ENCODE measurements at places on chromosomes 2 and 18.

GRCh38 chr2:112622528-112622849 is 23.2 kb upstream of the SLC20A1 start:
- peak overlapping the region; percentile 67 for H3K27ac ChIP-seq
- H3K27me3 ChIP-seq = no peaks in the 10 kb centered on the region
- peak; percentile 66 for DNase-seq
- H3K36me3 ChIP-seq = no peaks in the 10 kb centered on the region

- H3K27ac ChIP-seq = no peak overlapping the region
- DNase-seq = no peak
- no peaks in the 10 kb centered on the region for H3K27me3 ChIP-seq
- H3K36me3 ChIP-seq = no peaks in the 10 kb centered on the region
- no peak overlapping the region for H3K4me3 ChIP-seq
Measured at GRCh38 chr2:74142340-74142739, 5.4 kb downstream of the BOLA3 start.

DNA sequence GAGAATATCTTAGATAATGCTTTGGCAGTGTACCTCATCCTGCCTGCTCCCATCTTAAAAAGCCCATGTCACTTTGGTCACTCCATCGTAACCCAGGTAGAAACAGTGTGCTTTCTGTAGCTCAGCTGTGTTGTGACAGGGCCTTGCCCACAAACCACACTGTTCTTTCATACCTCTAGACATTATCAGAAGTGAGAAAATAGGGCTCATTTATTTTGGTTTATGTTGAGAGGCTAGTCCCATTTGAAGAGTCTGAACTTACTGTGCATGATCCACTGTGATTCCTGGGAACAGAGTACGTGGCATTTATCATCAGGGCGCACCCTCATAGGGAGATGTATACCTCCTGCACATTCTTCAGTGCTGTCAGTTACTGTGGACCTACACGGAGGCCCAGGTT is 69.7 kb downstream of the FEZ2 start:
- H3K36me3 ChIP-seq = no peaks in the 10 kb centered on the region
- no peak for DNase-seq
- no peak overlapping the region for H3K27ac ChIP-seq

DNA sequence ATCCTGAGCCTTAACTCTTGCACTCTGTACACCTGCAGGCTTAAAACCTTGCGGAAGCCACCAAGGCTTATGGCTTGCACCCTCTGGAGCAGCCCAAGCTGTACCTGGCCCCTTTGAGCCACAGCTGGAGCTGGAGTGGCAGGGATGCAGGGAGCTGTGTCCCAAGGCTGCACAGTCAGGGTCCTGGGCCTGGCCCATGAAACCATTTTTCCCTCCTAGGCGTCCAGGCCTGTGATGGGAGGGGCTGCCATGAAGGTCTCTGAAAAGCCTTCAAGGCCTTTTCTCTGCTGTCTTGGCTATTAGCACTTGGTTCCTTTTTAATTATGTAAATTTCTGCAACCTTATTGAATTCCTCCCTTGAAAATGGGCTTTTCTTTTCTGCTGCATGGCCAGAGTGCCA is 56.4 kb downstream of the FAM124B start:
- no peak for DNase-seq
- H3K27ac ChIP-seq = no peak overlapping the region
- no peaks in the 10 kb centered on the region for H3K4me1 ChIP-seq
- H3K36me3 ChIP-seq = no peaks in the 10 kb centered on the region
- no peak overlapping the region for H3K4me3 ChIP-seq
- H3K27me3 ChIP-seq = no peaks in the 10 kb centered on the region

- H3K36me3 ChIP-seq = no peaks in the 10 kb centered on the region
- H3K27me3 ChIP-seq = no peaks in the 10 kb centered on the region
- H3K4me3 ChIP-seq = no peak overlapping the region
- no peak overlapping the region for H3K27ac ChIP-seq
Measured at GRCh38 chr2:15751477-15751876, 159.8 kb downstream of the DDX1 start.

DNA sequence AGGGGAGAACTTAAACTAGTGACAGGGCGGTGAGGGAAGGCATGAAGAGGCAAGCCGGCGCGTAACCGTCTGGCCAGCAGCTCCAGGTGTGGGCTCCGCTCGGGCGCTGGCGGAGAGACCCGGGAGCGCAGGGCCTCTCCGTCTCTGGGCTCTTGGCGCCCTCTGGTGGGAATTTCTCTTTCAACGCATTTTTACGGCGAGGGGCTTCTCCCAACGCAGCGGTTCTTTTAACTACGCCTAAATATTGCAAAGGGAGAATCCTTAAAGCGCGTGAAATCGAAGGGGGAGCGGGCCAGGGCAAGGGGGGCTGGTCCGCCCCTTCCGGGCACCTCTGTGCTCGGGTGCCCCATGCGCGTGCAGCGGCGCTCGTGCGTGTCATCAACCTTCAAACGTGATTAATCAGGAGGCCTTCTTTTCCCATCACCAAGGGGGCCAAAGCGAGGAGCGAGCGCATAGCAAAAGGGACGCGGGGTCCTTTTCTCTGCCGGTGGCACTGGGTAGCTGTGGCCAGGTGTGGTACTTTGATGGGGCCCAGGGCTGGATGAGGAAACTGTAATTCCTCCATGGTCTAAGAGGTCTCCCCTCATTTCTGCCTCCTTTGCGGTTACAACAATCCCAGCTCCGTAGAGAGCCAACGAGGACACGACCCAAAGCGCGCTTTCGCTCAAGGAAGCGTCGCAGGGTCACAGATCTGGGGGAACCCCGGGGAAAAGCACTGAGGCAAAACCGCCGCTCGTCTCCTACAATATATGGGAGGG is 762 bp upstream of the GAD1 start:
- H3K4me3 ChIP-seq = no peak overlapping the region
- no peak overlapping the region for H3K27ac ChIP-seq

- no peaks in the 10 kb centered on the region for H3K36me3 ChIP-seq
- H3K4me1 ChIP-seq = no peaks in the 10 kb centered on the region
- no peak overlapping the region for H3K4me3 ChIP-seq
- H3K27me3 ChIP-seq = no peaks in the 10 kb centered on the region
- DNase-seq = no peak
Measured at GRCh38 chr2:146853741-146854444, 990.9 kb upstream of the ACVR2A start.

- H3K4me1 ChIP-seq = no peaks in the 10 kb centered on the region
- H3K4me3 ChIP-seq = no peak overlapping the region
- H3K36me3 ChIP-seq = no peaks in the 10 kb centered on the region
- no peak for DNase-seq
- no peak overlapping the region for H3K27ac ChIP-seq
Measured at GRCh38 chr18:23740105-23740830, 51.0 kb downstream of the LAMA3 start.

DNA sequence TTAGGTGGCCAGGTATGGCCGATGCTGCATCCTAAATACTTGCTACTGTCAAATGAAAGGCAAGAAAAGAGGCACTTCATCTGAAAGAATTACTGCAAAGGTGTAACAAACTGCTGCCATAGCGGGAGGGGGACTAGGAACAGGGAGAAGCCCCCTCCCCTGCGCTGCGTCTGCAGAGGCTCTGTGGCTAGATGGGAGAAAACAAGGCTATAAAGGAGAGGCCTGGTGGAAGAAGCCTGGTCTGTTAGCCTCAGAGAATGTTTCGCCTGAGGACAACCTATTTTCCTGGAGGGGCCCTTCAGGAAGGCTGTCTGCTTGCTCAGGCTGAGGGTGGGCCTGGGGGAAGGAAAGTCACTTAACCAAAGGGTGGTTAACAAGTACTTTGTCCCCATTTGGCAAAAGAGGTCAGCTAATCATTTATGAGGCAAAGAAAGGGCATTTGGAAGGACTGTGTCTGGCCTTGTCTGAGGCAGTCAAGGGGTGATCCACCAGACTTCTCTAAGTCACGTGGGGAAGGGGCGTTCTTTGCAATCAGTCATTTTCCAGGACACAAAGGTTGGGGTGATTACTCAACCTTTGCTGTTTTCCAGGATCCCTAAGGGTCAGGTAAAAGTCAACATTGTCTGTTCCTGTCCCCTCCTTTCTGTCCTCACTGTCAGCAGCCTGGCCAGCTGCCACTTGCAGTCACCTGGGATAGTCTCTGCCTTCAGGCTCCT is 103.0 kb upstream of the TMEM200C start:
- DNase-seq = no peak
- H3K27ac ChIP-seq = no peak overlapping the region
- no peaks in the 10 kb centered on the region for H3K4me1 ChIP-seq

GRCh38 chr2:46647766-46648742 is 168.7 kb downstream of the TMEM247 start:
- H3K4me1 ChIP-seq = peaks cover 5% of the 10 kb centered on the region
- no peak overlapping the region for H3K4me3 ChIP-seq
- no peak overlapping the region for H3K27ac ChIP-seq

DNA sequence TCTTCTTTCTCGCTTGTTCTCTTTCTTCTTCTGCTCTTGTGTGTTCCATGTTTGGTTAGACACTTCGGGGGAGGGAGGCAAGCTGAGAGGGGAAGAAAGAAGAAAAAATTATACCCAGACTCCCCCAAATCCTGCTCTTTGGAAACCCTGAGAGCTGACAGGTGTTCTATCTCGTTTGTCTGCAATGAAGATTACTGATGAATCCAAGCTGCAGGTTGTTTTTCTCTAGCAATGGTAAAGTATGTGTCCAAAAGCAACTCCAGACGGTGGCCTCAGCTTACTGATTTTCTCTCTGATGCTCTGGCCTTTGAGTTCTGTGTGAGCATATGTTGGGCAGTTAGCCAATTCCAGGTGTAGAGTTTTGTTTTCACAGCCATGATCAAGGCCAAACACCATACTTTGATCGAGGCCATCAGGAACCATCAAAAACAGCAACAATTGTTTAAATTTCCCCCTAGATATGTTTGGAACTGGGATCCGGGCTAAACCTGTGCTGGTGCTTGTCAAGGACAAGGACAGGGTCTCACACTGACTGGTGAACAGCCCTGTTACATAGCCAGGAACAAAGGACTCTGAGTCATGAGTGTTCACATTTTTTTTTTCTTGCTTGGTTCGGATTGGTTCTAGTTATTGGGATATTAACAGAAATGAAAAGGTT is 142.0 kb downstream of the PRKCE start:
- H3K27ac ChIP-seq = peak overlapping the region; percentile 20
- peaks cover 4% of the 10 kb centered on the region for H3K4me1 ChIP-seq
- H3K36me3 ChIP-seq = no peaks in the 10 kb centered on the region
- H3K4me3 ChIP-seq = no peak overlapping the region

- no peak overlapping the region for H3K27ac ChIP-seq
- no peaks in the 10 kb centered on the region for H3K4me1 ChIP-seq
- H3K4me3 ChIP-seq = no peak overlapping the region
- no peaks in the 10 kb centered on the region for H3K27me3 ChIP-seq
- peaks cover 44% of the 10 kb centered on the region for H3K36me3 ChIP-seq
Measured at GRCh38 chr2:11775384-11775783, 29.0 kb downstream of the LPIN1 start.

DNA sequence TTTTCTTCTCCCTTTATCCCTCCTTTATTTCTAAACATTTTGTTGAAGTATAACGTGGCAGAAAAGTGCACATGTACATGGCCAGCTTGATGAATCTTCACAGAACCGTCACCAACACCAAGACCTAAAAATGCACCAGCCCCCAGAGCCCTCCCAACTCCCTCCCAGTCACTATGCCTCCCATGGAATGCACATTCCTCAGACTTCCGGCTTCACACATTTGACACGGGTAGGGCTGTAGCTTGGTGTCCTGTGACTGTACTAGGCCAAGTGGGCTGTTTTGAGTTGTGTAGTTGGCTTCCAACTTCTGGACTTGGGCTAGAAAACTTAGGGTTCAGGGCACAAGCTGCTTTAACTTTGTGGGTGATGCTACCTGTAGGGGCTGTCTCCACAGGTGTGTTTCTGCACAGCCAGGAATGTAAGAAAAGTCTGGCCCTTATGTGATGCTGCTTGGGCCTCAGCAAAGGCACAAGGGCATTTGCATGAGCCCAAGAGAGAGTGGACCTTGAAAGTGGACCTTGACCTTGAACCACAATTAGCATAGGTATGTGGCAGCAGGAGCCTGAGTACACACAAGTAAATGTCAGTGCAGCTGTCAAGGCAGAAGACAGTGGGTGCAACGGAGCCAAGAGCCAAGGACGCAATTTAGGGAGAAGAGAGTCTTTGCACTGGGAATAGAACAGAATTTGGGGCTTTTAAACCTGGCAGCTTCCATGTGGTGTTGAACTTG is 78.4 kb downstream of the SEPTIN10 start:
- no peak for DNase-seq
- H3K4me3 ChIP-seq = no peak overlapping the region
- no peaks in the 10 kb centered on the region for H3K36me3 ChIP-seq
- no peak overlapping the region for H3K27ac ChIP-seq

DNA sequence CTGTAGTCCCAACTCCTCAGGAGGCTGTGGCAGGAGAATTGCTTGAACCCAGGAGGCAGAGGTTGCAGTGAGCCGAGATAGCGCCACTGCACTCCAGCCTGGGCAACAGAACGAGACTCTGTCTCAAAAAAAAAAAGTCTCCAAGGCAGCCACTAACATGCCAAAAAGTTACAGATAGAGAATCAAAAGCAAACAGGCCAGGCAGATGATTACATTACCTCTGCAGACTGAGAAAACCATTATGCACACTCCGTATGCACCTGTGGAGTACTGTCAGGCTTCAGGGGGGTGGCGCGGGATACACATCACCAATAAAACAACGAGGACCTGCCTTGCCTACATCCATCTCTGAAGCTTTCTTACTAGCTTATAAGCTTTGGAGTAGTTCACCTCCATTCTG is 10.3 kb downstream of the STAM2 start:
- DNase-seq = no peak
- H3K27me3 ChIP-seq = no peaks in the 10 kb centered on the region
- H3K4me1 ChIP-seq = peaks cover 43% of the 10 kb centered on the region
- no peak overlapping the region for H3K27ac ChIP-seq
- H3K36me3 ChIP-seq = no peaks in the 10 kb centered on the region

- H3K4me3 ChIP-seq = no peak overlapping the region
- no peaks in the 10 kb centered on the region for H3K27me3 ChIP-seq
Measured at GRCh38 chr2:190853531-190854383, 26.9 kb upstream of the GLS start.

DNA sequence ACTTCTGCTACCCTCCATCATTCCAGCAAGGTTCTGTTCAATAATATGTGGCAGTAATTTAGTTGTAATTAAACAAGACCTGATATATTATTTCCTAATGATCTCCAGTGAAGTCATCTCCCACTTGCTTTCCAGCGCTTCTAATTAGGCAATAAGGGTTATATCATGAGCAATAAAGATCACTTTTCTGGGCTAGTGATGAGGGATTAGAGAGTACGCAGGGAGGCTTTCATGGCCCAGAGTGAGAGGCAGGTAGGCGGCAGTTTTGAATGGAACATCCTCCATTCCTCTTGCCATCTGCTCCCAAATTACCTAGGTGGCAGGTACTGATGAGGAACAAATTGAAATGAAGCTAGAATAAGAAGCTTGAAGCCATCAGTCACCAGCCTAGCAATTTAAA is 358.1 kb upstream of the SYT4 start:
- H3K27ac ChIP-seq = no peak overlapping the region
- no peak for DNase-seq
- no peaks in the 10 kb centered on the region for H3K36me3 ChIP-seq
- no peaks in the 10 kb centered on the region for H3K4me1 ChIP-seq

GRCh38 chr2:142965443-142965842 is 88.0 kb downstream of the KYNU start:
- no peaks in the 10 kb centered on the region for H3K36me3 ChIP-seq
- no peak overlapping the region for H3K27ac ChIP-seq
- no peak overlapping the region for H3K4me3 ChIP-seq
- no peaks in the 10 kb centered on the region for H3K27me3 ChIP-seq
- no peaks in the 10 kb centered on the region for H3K4me1 ChIP-seq
- DNase-seq = no peak

- H3K4me3 ChIP-seq = no peak overlapping the region
- no peaks in the 10 kb centered on the region for H3K36me3 ChIP-seq
- DNase-seq = no peak
- H3K27me3 ChIP-seq = no peaks in the 10 kb centered on the region
- H3K4me1 ChIP-seq = no peaks in the 10 kb centered on the region
- H3K27ac ChIP-seq = no peak overlapping the region
Measured at GRCh38 chr2:158128168-158128973, 26.7 kb downstream of the UPP2 start.

Measured in adrenal gland (tissue), 19 donors.